Endodermal cell (in vitro differentiated cells): ENCODE measurements at places on chromosomes 3 and 15.

GRCh38 chr3:38473229-38473628, 19.5 kb downstream of the ACVR2B start:
- no peak overlapping the region for H3K27ac ChIP-seq
- no peak overlapping the region for H3K4me3 ChIP-seq
- peaks cover 13% of the 10 kb centered on the region for H3K36me3 ChIP-seq

- DNase-seq, result no peak
- H3K36me3 ChIP-seq, result no peaks in the 10 kb centered on the region
- no peaks in the 10 kb centered on the region for H3K4me1 ChIP-seq
- H3K27ac ChIP-seq, result no peak overlapping the region
Observed at GRCh38 chr3:46338840-46339239, 15.1 kb upstream of the CCR2 start.

- H3K27me3 ChIP-seq, result no peaks in the 10 kb centered on the region
- peaks cover 18% of the 10 kb centered on the region for H3K36me3 ChIP-seq
- no peak overlapping the region for H3K4me3 ChIP-seq
- no peak for DNase-seq
Observed at GRCh38 chr15:43346305-43346704, 15.9 kb upstream of the LCMT2 start.

GRCh38 chr3:158312560-158313141, 202.8 kb downstream of the RSRC1 start:
- H3K4me1 ChIP-seq, result peaks cover 10% of the 10 kb centered on the region
- H3K27ac ChIP-seq, result no peak overlapping the region
- H3K27me3 ChIP-seq, result no peaks in the 10 kb centered on the region
- no peaks in the 10 kb centered on the region for H3K36me3 ChIP-seq
- no peak for DNase-seq

GRCh38 chr3:98980915-98981596, 79.6 kb upstream of the DCBLD2 start:
- no peaks in the 10 kb centered on the region for H3K36me3 ChIP-seq
- DNase-seq, result no peak
- H3K4me3 ChIP-seq, result no peak overlapping the region
- H3K4me1 ChIP-seq, result peaks cover 5% of the 10 kb centered on the region
